ENCODE measurements at places on chromosomes 6 and 20.

- DNase-seq: no peak
Measured at GRCh38 chr6:5522147-5522546, 260.8 kb downstream of the FARS2 start.

DNA sequence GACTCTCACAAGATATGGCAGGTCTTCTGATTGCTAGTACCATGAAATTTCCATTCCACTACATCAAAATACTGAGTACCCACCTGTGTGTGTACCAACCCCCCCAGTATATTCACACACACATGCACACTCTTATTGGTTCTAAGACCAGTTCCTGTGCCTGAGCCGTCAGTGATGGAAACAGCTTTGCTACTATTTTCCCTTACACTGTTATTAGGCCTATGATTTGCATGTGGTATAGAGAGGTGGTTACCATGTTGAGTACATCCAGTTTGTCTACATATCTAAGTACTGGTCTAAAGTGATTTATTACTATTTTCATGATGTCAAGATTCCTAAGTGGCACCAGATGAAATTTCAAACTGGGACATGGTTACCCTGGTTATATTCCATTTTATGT is 459.9 kb downstream of the BCKDHB start:
- no peak for DNase-seq

DNA sequence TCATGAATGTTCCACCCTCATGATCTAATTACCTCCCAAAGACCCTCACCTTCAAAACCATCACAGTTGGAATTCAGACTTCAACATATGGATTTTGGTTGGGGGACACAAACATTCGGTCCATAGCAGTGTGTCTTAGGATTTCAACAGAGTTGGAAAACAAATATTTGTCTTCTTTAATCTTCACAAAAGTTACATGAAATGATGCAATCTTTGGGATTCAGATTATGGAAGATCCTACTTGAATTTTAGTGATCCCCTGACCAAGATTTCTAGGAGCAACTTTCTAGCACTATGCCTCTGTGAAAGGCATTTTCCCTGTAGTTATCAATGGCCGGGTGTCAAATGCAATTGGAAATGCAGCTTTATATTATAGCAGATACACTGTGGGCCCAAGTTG is 86.5 kb downstream of the TRMT11 start:
- DNase-seq: no peak

DNA sequence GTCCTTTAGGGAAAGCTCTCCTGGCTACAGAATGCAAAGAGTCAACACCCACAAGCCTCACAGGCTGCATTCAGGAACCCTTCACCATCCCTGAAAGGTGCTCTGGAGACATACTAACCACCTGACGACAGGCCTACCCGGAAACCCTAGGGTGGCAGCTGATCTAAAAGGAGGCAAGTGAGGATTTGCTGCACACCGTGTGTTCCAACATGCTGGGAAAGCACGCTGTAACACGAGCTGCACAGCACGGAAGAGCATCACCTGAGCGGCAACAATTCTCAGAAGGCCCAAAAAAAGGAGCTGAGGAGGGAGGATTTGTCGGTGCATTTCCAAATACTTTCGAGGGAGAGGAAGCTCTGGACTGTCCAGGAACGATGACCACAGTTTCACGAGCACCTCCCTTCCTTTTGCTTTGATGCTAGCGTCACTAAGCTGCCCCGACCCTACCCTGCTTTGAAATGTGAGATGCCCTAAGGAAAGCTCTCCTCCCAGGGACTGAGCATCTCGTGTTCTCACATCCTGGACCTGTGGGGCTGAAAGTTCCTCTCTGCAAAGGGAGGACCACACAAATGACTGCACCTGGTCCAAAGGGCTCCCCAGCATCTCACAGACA is 87.0 kb downstream of the PPP1R3G start:
- DNase-seq: no peak

DNA sequence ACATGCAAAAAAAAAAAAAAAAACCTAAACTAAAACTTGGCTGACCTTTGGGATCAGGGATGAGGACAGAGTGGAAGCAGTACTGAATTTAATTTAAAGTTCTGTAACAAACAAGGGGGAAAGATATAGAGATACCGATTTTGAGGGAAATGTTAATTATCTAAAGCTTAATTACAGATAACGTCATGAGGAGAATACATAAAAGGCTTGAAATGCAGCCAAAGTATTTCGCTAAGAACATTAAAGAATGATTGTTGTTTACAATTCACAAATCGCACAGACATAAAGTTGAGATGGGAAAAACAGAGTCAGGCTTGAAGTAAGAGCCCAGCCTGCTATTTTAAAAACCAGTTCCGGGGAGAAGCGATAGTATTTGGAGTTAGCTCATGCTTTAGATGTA is 208.0 kb upstream of the SASH1 start:
- no peak for DNase-seq

DNA sequence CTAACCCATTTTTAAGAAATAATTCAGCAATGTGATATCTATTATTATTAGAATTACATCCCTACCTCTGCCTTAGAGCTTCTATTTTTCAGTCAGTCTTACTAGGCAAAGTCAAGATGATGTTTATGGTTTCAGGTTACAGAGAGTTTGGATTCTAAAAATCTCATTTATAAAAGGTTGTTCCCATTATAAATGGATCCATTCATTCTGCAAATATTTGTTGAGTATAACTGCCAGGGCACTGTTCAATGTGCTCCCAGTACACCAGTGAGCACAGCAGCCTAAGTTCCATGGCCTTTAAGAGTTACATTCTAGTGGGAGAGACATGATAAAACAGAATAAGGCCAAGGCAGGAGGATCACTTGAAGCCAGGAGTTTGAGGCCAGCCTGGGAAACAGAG is 75.9 kb upstream of the EYA4 start:
- no peak for DNase-seq

- DNase-seq: no peak
Measured at GRCh38 chr20:22801528-22801927, 217.2 kb upstream of the FOXA2 start.

GRCh38 chr20:4465855-4466545 is 255.7 kb upstream of the PRND start:
- no peak for DNase-seq

DNA sequence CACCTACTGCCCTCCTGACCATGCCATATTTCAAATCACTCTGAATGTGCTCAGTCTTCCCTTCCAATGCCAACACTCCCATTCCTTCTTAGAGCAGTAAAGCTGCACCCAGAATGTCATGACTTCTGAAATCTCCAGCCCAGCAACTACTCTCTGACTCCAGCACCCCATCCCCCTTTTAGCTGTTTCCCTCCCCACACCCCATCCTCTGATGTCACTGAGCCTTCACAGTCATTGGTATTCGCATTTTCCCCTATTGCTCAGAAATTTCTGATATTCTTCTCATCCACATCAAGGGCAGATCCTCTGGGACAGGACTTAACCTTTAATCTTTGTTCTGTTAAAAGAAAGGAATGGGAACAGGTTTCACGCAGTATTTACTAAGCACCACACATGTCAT is 67.1 kb upstream of the SLC4A11 start:
- no peak for DNase-seq

- no peak for DNase-seq
Measured at GRCh38 chr6:109693111-109693510, 2.0 kb downstream of the FIG4 start.

- no peak for DNase-seq
Measured at GRCh38 chr20:10469056-10469455, 34.0 kb downstream of the SLX4IP start.

GRCh38 chr6:20620043-20620442 is 85.8 kb downstream of the CDKAL1 start:
- DNase-seq: no peak

DNA sequence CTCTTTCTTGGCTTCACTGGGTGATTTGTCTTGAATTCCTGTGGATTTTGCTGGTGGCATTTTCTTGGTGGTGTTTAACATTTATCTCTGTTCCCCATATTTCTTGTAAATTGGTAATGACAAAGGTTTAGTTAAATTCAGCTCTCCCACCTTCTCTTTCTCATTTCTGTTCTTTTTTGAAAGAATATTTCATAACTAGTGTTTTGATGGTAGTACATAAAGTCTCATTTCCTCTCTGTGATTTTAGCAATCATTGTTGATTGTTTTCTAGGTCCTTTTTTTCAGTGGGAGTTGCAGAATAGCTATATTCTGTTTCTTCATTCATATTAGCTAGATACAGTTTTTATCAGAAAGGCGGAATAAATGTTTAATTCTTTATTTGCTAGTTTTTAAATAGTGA is 73.1 kb downstream of the QKI start:
- DNase-seq: no peak

- no peak for DNase-seq
Measured at GRCh38 chr20:8601542-8601912, 467.4 kb upstream of the PLCB4 start.

GRCh38 chr6:66200390-66200789 is 493.4 kb upstream of the EYS start:
- no peak for DNase-seq

DNA sequence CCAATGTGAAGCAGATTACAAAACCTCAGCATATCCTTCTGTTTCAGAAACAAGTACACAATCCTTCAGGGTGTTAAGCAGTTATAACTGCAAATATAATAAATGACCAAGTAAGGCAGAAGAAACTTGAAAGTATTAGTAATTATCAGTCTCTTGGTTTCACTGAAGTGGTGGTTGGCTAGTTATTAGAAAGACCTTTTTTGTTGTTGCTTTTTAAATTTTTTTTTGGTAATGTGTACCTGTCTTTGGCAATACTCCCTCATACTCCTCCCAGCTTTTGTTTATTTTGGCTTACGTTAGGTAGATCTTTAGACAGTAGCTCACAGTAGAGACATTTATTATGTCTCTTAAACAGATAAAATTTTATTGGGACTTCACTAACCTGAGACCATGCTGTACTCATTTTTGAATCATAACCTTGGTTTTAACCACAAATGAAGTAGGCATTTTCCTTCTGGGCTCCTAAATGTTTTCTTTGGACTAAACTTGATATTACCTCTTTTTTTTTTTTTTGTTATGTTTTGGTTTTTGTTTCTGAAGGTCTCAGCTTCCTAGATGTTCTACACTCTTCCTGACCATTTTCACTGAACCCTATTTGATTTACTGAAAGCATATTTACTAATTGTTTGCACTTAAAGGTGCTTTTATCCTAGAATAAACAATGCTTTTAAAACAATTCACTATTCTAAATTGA is 6.4 kb downstream of the CD2AP start:
- DNase-seq: no peak

DNA sequence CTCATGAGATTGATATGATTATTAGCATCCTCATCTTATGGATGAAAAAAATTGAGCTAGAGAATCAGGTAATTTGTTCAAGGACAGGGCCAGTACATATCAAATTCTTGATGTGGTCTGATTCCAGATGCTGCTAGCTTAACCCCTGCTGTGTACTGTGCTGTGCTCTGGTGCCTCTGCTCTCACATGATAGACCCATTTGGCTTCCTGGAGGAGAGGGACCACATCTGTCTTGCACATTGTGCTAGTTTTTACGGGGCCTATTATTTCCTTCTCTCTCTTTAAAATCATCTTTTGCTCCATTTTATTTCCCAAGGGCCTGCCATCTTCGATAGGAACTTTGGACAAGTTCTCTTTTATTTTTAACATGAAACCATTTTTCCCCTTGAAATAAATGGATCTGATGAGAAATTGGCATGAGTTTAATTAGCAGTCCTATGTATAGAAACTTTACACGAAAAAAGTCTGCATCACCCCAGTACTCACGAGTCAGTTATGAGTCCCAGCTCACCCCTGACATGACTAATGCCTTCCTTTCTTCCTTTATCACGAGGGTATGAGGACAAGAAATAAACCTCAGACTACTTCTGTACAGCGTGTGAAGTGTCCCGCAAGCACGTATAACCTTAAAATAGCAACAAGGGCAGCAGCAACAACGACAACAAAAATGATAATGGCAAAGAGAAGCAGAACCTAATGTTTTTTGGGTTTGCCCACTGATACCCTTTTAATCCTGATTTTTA is 26.5 kb downstream of the CD109 start:
- DNase-seq: no peak

DNA sequence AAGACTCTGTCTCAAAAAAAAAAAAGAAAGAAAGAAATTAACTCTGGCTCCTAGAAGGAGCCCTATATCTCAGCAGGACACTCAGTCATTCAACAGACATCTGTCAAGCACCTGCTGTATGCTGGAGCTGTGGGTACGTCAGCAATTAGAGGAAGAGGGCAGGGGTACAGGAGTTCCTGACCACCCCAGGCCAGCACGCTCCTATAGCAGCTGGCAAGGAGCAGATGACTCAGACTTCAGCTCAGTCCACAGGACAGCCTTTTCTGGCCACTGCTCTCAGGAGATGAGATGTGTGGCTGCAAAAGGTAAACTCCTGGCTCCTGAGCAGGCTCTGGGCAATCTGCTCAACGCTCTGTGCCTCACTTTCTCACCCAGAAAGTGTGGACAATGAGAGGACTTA is 1.7 kb upstream of the RTEL1 start:
- no peak for DNase-seq

DNA sequence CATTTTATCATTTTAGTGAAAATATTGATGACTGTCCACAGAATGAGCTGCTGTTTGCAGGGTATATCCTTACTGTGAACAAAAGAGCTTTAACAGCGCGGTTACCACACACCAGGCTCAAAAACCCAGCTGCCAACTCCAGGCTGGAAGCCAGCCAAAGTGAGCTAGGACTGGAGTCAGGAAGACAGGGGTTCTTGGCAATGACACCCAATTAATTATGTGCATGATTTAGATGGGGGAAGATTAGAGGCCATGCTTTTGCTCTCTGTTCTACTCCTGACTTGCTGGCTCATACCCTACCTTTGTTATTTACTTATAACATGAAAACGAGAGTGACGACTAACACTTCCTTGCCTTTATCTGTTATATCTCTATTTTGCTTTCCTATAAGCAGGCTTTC is 128.9 kb upstream of the SHLD1 start:
- DNase-seq: no peak

GRCh38 chr6:95286874-95287273 is 290.5 kb upstream of the MANEA start:
- DNase-seq: no peak

DNA sequence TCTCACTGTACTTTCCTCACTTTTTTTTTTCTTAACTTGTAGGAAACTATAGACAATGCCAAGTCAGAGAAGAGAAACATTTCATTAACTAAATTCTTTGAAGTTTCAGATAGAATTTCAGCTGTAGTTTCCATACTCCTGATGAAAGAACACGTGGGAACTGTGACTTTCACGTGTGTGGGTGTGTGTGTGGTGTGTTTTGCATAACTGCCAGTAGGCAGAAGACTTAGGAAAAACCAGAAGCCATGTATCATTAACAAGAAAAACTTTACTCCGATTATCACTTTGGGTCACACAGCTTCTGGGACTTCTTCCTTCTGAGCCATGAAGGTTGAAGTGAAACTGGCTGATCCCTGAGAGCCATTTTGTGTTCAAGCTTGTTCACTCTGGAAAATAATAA is 483.3 kb downstream of the TFAP2B start:
- DNase-seq: no peak

Measured in stimulated activated CD4-positive, alpha-beta T cell treated with anti-CD3 and anti-CD28 coated beads, TNF-alpha, amount 100 ng/mL, for 1 hour (primary cell).